RCC 7860 (cell line): ENCODE measurements at places on chromosomes 11 and 22.

- DNase-seq, result peak; percentile 10
Measured at GRCh38 chr22:37428649-37429586, 1.6 kb upstream of the ELFN2 start.

GRCh38 chr22:50014655-50015401 is 2.3 kb upstream of the IL17REL start:
- no peak for DNase-seq

- DNase-seq, result no peak
Measured at GRCh38 chr11:94821439-94821838, 53.3 kb downstream of the AMOTL1 start.

DNA sequence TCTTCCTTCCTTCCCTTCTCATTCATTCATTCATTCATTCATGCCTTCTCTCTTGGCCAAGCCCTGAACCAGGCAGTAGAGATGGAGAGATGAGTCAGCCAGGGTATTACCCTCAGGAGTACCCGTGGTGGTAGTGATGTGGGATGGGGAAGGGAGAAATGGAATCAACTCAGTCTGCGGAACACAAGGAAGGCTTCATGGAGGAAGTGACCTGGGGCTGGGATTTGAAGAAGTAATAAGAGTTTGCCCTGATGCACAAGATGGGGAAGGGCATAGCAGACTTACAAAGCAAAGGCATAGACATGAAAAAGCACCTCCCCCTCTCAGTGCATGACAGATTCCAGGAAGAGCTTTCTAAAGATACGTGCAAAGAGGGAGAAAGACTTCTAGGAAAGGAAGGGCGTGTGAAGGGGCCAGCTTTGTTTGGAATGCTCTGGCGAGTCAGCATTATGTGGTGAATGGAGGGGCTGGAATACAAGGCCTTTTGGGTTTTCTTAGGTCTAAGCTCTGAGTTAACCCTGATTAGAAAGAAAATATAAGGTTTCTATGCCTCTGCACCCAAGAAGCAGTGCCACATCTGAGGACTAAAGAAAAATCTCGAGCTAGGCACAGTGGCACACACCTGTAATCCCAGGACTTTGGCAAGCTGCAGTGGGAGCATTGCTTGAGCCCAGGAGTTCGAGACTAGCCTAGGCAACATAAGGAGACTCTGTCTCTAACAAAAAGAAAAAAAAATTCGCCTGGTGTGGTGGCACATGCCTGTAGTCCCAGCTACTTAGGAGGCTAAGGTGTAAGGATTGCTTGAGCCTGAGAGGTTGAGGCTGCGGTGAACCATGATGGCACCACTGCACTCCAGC is 36.4 kb upstream of the ACER3 start:
- peak; percentile 9 for DNase-seq

DNA sequence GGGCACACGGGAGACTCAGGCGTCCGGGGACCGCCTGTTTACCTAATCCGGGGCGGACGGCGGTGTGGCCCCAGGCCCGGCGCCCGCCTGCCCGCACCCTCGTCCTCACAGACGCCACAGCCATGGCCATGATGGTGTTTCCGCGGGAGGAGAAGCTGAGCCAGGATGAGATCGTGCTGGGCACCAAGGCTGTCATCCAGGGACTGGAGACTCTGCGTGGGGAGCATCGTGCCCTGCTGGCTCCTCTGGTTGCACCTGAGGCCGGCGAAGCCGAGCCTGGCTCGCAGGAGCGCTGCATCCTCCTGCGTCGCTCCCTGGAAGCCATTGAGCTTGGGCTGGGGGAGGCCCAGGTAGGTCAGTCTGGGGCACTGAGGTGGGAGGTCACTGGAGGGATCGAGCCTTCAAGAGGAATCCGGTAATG is 10.0 kb upstream of the RAB1B start:
- DNase-seq, result no peak

DNA sequence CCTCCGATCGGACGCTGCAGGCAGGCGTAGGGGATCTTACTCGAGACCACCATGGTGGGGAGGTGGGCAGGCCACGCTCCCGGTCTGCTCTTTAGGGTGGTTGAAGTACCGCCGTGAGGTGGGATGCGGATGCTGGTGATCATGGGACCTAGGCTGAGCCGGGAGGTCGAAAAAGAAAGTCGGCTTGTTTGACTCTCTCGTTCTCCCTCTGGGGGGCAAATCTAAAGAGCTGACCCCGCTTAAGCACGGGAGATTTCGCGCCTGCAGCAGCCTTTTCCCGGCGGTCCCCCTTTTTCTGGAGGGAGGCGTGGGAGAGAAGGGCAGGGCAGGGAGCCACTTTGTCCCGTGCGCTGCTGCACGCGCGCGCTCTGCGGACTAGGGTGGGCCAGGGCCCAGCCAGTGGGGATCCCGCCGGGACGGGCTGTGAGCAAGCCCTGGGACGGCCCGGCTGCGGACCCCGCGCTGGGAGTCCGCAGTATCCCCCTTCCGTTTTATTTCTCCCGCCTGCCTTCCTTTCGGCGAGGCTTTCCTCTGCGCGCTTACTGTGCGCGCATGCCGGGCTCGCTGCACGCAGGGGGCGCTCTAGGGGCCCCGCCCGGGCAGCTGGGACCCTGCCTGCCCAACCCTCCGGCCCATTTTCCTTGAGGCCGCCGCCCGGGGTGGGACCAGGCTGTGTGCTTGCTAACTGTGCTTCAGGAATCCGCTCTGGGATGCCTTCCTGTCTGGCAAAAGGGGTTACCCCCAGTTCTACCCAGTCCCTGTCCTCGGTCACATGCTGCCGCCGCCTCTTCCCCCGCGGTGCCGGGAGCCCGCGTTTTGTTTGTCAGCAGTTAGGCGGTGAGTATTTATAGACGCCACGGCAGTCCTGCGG is 81.0 kb downstream of the PRR5L start:
- DNase-seq, result no peak

DNA sequence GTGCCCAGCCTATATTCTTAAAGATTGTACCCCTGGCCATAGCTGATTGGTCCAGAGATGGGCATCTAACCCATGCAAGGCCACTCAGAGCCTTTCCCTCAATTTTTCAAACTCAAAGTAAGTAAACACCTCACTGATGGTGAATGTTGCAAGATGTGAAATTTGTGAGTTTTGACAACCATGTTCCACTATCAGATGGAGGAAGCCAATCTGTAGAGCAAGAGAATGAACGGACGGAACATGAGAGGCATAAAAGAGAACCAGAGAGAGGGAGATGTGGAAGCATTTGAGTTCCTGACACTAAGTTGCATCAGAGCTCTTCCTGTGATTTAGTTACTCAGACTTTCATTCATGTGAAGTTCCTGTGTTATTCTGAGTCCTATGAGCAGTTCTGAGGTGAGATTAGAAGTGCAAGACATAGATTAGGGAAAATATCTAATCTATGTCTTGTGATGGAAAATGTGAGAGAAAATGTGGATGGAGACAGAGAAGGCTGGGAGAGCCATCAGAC is 73.3 kb downstream of the PRSS23 start:
- no peak for DNase-seq

DNA sequence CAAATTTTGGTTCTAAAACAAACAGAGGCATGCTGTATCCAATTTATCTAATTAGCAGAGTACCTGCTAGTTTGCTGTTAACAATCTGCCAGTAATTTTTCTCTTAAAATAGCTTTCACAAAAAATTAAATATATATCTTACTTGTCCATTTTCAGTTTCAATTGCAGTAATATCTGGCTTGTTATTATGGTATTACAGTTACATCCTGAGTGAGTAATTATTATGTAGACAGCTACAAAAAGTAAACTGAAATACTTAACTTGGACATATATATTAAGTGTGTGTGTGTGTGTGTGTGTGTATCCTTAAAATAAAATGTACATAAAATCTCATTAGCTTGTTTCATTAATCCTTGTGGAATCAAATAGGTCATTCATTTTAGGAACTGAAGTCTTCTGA is 148.7 kb downstream of the LUZP2 start:
- no peak for DNase-seq

GRCh38 chr22:48376936-48377712 is 1450.5 kb downstream of the BRD1 start:
- no peak for DNase-seq

GRCh38 chr22:28669387-28669786 is 10.3 kb downstream of the TTC28 start:
- no peak for DNase-seq

GRCh38 chr11:3095712-3096361 is 38.6 kb upstream of the CARS1 start:
- no peak for DNase-seq

DNA sequence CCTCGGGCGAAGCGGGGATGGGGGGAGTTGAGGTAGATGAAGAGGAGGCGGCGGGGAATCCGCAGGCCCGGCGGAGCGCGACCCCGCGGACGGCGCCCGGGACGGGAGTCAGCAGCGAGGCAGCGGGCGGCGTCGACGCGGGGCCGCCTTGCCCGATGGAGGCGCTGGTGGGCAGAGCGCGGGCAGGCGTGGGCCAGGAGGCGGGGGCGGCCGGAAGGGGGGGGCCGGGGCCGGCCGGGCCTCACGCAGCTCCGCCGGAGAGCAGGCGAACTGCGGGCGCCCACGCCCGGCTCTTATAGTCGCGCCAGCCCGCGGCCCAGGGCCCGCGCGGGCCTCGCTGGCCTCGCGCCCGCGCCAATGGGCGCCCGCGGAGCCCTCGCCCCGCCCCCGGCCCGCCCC is at the start of gene IGF2:
IGF2 (minus strand) TSS at position 267 of the 399 bp plus-strand sequence. CDS start 3,866 bp downstream, outside the sequence.
- DNase-seq, result no peak
